Activated CD4-positive, alpha-beta T cell treated with anti-CD3 and anti-CD28 coated beads, Interleukin-10, Interleukin-2, amounts not matched to agents 100 ng/mL and 50 ng/mL, durations not matched to agents 16 hours and 8 hours (primary cell): ENCODE measurements at places on chromosomes 11 and 22.

- no peak for DNase-seq
These were observed 283.3 kb upstream of the ARHGAP42 start for GRCh38 chr11:100403816-100404215.

GRCh38 chr11:130600616-130601015 is 152.2 kb downstream of the ADAMTS15 start:
- no peak for DNase-seq

GRCh38 chr11:64871492-64871891 is 6.9 kb downstream of the EHD1 start:
- no peak for DNase-seq

DNA sequence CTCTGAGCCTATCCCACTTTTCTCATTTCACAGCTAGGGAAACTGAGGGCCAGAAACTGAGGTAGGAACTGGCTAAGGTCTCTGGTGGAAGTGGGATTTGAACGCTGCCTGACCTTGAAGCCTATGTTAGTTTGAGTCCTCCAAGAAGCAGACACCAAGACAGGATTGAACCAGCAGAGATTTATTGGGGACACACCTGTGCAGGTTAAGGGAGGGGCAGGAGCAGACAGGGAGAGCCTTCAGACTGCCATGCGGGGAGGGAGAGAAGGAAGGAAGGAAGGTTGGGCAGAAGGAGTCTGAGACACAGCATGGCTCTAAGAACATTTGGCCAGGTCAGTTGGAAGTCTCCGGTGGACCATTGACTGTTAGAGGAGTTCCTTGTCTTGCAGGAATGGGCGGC is 59.5 kb downstream of the SGSM1 start:
- no peak for DNase-seq

GRCh38 chr22:27278946-27279345 is 522.6 kb downstream of the MN1 start:
- no peak for DNase-seq

- DNase-seq: no peak
These were observed 66.8 kb downstream of the SOX6 start for GRCh38 chr11:16289541-16289940.

DNA sequence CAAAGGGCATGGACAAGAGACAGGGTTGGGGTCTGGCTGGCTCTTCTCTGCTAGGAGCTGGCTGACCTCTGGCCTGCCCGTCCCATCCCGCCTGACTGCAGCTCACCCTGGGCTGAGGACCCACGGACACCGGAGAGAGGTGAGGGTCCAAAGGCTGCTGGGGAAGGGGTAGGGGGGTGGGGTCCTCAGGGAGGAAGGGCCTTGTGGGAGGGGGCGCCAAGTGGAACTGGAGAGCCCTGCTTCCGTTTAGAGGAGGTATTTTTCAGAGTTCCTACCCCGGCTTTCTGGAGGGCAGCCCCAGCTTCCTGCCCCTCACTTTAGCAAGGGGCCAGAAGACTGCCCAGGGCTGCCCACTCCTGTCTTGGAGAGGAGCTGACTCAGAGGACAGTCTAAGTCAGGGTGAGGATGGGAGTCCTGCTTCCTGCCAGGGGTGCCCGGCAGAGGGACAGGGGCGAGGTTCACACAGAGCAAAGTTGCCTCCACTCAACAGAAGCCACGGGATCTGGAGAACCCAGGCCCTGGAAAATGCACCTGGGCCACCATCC is 7.1 kb downstream of the LARGE2 start:
- no peak for DNase-seq

GRCh38 chr11:44610186-44610955 is 44.9 kb downstream of the CD82 start:
- DNase-seq: no peak
